Esophagus squamous epithelium (tissue), 5 donors: ENCODE measurements at places on chromosomes 3 and 15.

GRCh38 chr15:88383354-88383753 lies 83.8 kb downstream of the MRPL46 start:
- DNase-seq: no peak

GRCh38 chr3:9201266-9201665 lies 48.2 kb downstream of the SRGAP3 start:
- DNase-seq: no peak

DNA sequence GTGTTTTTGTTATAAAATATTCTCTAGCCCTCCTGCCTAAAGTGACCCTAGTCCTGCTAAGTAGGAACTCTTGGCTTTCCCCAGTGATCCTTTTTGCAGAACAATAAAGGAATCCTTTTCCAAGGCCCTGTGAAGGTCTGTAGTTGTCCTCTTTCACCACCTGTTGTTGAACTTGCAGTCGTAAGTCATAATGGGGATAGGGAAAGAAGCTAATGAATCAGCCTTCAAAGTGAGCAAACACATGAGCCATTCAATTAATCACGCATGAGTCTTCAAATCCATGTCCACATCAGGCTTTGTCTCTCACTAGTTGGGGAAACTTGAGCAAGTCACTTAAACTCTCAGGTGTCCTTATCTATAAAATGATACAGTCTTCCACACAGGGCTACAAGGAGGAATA lies 27.6 kb downstream of the ZNF860 start:
- no peak for DNase-seq

DNA sequence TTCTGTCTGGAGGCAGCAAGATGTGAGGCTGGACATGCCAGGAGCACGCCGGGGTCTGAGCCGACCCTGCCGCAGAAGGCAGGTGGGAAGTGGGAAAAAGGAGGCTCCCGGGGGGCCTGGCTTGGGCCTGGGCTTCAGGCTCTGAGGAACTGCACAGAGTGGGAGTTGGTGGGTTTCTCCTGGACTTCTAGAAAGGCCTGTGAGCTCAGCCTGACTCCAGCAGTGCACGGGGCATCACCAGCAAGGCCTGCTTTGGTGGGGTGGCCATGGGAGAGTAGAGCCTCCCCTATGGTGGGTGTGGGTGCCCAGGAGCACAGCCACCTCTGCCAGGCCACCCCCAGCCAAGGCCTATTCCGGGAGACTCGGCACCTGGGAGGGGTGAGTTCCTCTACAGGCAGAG lies 18.1 kb upstream of the SLC41A3 start:
- DNase-seq: no peak

GRCh38 chr3:155001289-155002010 lies 78.7 kb upstream of the MME start:
- DNase-seq: no peak

DNA sequence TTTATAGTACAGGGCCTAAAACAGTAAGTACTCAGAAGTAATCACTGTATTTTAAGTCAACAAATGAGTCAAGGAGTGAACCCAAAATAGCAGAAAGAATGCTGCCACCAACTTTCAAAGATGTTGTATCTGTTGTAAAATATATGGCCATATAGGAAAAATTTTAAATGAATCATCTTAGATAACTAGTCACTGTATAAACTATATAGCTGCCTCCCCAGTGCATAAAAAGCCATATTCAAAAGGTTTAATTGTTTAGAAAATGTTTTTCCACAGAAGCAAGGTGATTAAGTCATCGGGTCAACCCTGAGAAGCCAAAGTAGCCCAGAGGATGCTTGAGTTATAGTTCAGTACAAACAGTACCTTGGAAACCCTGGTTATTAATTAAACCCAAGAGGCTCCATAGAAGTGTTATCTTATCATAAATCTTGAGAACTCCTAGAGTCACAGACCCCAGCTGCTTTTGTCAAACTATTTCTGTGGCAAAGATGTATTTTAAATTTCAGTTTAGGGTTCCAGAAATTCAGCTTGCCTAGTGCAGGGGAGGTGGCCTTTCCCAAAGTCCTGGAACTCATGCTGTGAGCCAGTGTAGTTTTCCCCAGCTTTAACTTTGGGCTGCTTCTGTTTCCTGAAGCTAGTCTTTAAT lies 39.2 kb downstream of the MBNL1 start:
- DNase-seq: no peak

DNA sequence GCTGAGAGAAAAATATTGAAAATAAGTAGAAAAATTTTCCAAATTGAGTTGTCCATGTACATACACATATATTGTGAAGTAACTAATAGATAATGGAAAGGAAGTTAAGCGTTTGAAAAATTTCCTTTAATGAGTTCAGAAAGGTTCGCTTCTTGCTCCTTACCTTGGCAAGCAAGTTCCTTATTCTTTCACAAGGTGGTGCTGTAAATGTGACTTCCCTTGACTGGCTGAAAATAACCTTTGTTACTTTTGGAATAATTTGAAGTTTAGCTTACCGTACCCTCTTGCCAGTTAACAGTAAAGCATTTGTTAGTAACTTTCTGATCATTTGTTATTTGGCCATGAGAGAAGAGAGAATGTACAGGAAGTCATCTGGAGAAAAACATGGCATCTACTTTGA lies 41.6 kb downstream of the PYDC2 start:
- DNase-seq: no peak

DNA sequence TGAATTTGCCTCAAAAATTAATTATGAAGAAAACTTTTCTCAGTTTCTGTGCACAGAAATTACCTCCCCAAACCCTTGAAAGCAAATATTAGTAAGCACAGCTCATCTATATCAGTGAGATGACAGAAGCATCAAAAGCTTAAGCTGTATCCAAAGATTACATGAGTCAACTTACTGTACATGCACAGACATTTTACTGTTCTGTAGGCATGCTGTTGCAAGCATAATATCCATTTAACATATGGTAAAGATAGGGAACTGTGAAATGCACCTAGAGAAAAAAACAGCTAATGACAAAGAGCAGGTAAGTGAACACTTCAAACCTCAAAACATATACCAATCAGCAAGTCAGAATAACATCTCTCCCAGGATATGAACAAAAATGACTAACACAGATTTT lies 20.9 kb downstream of the SHOX2 start:
- DNase-seq: no peak

- no peak for DNase-seq
Observed at GRCh38 chr3:32243519-32243918, 5.0 kb downstream of the CMTM8 start.

GRCh38 chr3:185152410-185153170 lies at the start of gene C3orf70:
TSS of gene C3orf70 (minus strand) at chr3:185153060. CDS start at chr3:185152823, 237 bp downstream.
- no peak for DNase-seq

GRCh38 chr15:49696433-49696832 lies 75.6 kb downstream of the DTWD1 start:
- DNase-seq: no peak

DNA sequence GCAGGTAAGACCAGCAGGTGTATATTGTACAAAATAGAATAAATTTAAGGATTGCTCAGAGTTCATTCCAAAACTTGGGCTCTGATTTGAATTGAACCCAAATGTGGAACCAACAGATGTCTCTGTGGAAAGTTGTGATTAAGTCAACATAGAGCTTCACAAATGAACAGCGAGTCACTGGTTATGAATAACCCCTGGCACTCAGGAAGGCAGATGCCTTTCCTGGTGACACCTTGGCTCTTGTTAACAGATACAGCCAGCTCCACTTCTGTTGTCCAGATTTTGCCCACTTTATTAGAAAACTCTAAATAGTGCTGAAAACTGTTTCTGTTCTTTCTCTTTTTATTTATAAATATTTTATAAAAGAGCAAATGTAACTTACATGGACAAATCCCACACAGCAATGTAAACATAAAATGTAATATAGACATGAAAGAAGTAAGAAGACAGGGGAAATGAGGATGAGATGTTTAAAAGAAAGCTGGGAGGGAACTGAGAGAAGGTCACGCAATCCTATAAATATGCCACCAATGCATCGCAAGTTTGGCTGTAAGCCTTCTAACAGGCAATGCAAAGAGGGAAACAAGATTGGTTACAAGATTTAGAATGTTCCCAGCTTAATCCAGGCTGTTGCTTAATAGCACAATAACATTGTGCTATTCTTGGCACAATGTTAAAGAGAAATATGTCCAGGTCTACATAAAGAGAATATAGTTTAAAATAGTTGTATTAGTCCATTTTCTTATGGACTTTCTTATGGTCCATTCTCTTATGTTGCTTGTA lies 495.5 kb downstream of the TAFA4 start:
- DNase-seq: no peak

- no peak for DNase-seq
Observed at GRCh38 chr3:122021811-122022401, at the start of gene ILDR1. TSS of gene ILDR1 (minus strand) at chr3:122022247. CDS start at chr3:122022077, 170 bp downstream.

DNA sequence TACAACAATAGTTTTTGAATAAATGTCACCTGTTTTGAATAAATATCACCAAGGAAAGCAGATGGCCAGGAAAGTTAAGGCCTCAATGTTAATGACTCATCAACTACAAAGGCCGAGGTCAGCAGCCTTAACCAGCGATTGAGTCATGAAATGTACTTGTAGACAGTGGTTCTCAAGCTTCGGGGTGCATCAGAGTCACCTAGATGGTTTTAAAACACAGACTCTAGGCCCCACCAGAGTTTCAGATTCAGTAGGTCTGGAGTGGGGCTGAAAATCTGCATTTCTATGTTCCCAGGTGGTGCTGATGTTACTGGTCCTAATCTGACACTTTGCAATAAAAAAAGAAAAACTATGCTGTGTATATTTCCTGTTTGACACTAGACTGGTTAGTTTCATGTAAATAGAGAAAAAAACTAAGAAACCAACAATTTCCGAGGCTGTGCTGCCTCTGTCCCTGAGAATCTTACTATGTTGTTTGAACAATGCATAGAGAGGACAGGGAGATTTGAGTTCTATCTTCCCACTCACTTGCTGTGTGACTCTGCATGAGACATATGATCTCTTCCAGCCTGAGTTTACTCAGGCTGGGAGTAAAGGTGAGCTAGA lies 9.8 kb downstream of the RAB27A start:
- no peak for DNase-seq

DNA sequence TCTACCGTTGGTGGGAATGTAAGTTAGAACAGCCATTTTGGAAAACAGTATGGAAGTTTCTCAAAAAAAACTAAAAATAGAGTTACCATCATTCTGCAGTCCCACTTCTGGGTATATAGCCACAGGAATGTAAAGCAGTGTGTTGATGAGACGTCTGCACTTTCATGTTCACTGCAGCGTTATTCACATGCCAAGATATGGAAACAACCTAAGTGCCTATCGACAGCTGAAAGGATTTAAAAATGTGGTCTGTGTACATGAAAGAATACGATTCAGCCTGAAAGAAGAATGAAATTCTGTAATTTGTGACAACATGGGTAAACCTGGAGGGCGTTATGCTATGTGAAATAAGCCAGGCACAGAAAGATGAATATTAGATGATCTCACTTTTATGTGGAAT lies 157.7 kb downstream of the THSD4 start:
- no peak for DNase-seq

- no peak for DNase-seq
Observed at GRCh38 chr15:63160638-63161037, 3.4 kb upstream of the RPS27L start.

- no peak for DNase-seq
Observed at GRCh38 chr15:49044766-49045606, 1.3 kb downstream of the SECISBP2L start.

DNA sequence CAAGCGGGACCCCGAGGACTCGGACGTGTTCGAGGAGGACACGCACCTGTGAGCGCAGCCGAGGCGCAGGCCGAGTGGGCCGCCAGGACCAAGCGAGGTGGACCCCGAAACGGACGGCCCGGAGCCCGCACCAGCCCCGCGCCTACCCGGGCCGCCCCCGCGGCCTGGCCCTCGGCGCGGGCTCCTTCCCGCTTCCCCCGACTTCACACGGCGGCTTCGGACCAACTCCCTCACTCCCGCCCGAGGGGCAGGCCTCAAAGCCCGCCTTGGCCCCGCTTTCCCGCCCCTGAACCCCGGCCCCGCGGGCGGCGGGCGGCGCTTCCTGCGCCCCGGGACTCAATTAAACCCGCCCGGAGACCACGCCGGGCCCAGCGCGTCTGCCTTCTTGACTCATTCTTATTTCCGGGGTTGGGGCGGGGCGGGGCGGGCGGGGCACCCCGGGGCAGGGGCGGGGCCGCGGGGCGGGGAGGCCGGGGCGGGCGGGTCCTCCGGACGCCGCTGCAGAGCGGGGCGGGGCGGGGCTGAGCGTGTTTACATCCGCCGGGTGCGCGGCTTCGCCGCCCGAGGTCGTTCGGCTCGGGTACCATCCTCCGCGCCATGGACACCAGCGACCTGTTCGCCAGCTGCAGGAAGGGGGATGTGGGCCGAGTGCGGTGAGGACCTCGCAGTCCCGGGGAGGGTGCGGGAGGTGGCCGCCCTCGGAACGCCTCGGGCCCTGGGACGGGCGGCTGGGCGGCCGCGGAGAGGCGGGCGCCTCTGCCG lies at the start of gene ABTB1:
TSS of gene ABTB1 (plus strand) at position 524 of the 762 bp plus-strand sequence. CDS start at position 598, 74 bp downstream.
- peak; percentile 53 for DNase-seq

GRCh38 chr3:196868297-196868661 lies 559 bp downstream of the SENP5 start:
- no peak for DNase-seq

DNA sequence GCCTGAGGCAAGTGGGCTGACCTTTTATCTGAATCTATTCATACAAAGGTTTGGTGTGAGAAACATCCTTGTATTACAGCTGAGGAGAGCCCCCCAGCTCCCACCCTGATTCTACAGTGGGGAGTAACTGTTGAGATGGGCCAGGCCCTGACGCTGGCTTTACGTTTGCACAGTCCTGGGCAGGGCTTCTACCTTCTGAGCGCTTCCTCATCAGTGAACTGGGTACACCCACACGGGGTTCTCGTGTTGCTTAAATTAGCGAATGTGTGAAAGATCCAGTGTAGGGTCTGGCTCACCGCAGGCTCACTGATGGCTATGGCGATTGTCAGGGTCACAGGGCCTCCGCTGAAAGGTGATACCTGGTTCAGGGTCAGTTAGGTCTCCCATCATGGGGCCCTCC lies 7.3 kb upstream of the GHRL start:
- no peak for DNase-seq

- no peak for DNase-seq
Observed at GRCh38 chr3:170602556-170602955, 16.7 kb upstream of the SLC7A14 start.

DNA sequence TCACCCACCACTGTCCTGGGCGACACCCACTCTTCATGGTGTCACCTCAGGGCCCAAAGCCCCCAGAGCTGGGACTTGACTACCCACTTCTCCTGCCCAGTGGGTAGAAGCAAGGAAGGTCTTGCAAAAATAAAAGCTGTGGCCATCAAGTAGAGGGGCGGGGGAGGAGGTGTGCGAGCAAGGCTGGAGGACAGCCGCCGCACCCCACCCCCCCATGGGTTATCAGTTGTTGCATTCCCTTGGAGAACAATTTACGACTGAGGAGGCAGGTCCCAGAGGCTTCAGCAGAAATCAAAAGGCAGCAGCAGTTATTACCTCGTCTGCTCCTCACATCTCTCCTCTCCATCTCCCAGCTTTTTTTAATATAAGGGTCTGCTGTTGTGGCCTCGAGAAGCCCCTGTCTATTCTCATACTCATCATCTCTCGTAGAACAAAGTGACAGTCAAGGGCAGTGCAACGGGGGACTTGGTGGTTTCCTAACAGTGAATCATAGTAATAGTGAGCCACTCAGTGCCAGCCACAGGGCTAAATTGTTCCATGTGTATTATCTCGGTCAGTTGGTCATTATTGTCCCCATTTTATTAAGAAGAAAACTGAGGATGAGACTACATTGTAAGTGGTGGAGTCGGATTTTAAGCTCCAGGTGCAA lies 116.4 kb downstream of the PDCD6IP start:
- no peak for DNase-seq
